CD8-positive, alpha-beta memory T cell (primary cell): ENCODE measurements at places on chromosomes 11 and 22. TPM values are rescaled to one million over a fixed set of nuclear protein-coding genes. Genes with fewer than 3 reads are reported as not detected.
A peak's percentile ranks its signal among the peaks of the same experiment; 100 is the strongest.

Gene OR52E8
- not detected for total RNA-seq

Gene THOC5
- total RNA-seq, result 62.6 TPM

- DNase-seq, result no peak
Measured at GRCh38 chr11:1509626-1510255, 23.2 kb upstream of the MOB2 start.

DNA sequence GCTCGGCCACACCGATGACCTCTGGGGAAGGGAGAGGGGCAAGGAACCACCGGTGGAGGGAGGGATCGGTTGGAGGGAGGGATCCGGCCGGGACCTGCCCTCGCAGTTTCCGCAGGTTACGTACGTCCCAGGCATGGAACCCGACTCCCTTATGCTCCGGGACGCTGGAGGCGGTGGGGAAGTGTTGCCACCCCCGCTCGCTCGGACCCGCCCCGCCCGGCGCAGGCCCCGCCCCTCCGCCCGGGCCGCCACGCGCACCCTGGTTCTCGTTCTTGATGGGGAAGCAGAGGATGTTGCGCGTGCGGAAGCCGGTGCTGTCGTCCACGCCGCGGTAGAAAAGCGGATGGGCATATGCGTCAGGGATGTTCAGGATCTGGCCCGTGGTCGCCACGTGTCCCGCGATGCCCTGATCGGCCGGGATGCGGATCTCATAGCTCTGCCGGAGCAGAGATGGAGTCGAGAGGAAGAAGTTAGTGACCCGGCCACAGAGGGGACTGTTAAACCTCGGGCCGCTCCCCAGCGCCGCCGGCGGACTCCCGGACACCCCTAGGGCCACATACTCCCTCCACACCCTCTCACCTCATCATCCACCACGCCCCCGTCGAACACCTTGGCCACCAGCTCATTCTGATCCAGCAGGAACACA lies 89.8 kb downstream of the PDE2A start:
- DNase-seq, result peak; percentile 43

Gene MSANTD2
- total RNA-seq, result 12.3 TPM

- no peak for DNase-seq
Measured at GRCh38 chr22:43344520-43344787, 1.3 kb upstream of the SCUBE1 start.

Gene PANX2
- total RNA-seq, result 1.7 TPM

DNA sequence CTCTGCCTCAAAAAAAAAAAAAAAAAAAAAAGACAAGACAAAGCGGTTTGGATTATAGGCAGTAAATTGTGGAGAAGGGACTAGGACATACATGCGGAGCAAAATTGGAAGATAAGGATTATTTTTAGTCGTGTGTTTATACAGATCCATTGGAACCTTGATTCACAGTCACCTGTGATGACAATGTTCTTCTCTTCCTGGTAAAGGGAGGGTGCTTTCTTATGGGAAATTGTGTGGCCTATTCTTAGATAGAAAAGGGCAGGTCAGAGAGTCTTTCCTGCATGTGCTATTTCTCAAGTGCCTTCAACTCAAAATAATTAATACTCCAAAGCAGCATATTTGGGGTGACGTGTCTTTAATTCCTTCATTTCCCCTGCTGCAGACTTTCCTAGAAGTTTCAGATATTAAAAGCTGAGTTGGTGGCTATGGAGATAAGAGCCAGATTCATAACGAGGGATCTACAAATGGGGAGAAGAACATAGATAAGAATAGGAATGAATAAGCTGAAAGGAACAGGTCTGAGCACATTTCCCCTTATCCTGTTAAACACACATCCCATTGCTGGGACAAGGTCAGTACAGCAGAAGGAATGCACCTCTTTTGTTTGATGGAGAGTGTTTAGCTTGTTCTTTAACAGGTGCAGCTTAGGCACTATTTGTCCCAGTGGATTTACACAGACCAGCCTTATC lies 22.5 kb downstream of the GSTT2B start:
- no peak for DNase-seq

- DNase-seq, result no peak
Measured at GRCh38 chr22:42168476-42168875, 37.9 kb upstream of the CYP2D6 start.

DNA sequence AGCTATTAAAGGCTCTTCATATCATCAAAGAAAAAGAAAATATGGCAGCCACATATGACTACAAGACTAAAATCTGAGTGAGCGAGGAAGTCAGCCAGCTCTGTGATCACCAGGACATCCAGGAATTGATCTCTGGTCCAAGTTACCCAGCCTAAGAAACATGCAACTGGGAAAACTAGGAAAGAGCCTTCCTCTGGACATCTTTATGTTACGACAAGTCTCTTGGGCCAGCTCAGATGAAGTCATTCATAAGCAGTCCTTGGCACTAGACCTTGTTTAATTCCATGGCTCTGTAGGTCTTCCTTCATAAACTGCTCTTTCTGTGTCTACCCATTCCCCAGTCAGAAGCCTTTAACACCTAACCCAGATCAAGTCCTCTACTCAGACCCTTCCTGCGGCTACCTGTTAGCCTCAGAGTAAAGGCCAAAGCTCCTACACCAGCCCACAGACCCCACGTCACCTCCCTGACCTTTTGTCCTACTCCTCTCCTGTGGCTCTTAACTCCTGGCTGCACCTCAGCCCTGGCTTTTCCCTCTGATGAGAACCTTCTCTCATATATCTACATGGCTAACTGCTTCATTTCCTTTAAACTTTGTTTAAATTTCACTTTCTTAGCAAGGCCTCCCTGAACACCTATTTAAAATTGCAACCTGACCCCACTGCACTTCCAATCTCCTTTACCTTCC lies 134.0 kb downstream of the KIF18A start:
- DNase-seq, result no peak

DNA sequence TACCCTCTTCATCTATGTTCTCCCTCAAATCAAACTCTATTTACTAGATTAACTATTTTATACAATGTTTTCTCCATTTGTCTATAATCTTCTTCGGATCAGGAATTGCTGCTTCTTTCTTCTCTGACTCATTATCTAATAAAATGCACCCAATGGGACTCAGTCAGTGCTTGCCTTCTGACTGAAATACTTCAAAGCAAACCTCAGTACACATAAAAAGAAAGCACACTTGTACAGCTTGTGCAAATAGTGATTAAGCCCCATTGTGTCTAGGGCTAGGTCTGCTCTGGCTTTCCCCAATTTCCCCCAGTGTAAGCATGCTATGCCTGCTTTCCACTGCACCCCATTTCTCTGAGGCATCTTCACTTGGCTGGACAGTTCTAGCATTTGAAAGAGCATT lies 118.6 kb upstream of the C11orf87 start:
- no peak for DNase-seq
